ENCODE measurements at places on chromosomes 6 and 20.
A peak's percentile ranks its signal among the peaks of the same experiment; 100 is the strongest.

- peak; percentile 46 for DNase-seq
Measured at GRCh38 chr6:4008324-4009047, 70.5 kb downstream of the FAM217A start.

- no peak for DNase-seq
Measured at GRCh38 chr6:134896910-134897309, 53.0 kb downstream of the ALDH8A1 start.

GRCh38 chr20:48025661-48026060 is 240.4 kb upstream of the SULF2 start:
- no peak for DNase-seq

DNA sequence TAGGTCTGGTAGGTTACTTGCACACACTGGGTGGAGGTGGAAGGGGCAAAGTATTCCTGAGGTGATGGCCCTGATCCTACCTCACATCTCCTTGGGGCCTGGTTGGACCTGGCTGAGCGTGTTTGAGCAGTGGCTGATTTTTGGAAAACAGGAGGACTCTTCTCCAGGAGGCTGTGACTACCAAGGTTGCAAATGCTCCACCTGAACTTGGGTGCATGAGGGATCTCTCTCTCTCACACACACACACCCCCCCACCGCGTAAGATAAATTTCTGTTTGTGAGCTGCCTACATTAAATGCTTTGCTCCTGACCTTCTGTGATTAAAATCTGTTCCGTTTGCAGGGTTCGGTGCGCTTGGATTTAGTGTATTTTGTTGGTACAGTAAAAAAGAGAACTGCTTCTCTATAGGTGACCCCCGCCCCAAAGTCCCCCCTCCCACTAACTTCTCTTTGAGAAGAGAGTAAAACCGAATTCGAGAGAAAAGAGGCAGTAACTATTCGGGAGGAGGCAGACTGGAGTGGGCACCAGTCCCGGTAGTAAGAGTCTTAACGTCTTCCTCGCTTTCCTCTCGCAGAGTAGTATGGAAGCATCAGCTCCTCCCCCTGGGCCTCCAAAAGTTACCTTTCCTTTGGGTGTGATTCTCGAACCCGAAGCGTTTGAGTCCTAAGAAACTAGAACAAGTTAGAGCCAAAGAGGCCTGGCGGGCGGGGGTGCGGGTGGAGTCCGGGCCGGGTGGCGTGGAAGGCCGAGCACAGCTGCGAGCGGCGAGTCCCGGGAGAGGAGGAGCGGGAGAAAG is 585 bp upstream of the DSE start:
- no peak for DNase-seq

DNA sequence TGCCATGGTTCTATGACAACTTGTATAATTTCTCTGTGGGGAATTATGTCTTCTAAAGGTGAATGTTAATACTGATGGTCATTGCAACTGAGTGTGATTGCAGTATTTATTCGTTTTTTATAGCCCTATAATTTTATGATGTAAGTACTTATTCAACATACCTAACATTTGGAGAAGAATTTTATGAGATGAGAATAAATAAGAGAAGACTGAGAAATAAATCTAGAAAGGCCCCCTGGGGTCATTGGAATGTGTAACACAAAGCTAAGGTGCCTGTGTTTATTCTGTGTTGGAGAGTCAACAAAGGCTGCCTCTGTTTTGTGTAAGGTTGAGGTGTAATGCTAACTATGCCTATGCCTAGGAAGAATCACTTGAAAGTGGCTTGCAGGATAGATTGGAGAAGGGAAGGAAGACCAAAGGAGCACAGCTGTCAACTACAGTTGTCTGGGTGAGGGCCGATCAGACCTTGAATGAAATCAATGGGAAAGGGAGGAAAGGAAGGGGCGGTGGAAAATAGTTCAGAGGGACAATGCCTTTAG is 1076.7 kb downstream of the KIF16B start:
- DNase-seq = no peak

DNA sequence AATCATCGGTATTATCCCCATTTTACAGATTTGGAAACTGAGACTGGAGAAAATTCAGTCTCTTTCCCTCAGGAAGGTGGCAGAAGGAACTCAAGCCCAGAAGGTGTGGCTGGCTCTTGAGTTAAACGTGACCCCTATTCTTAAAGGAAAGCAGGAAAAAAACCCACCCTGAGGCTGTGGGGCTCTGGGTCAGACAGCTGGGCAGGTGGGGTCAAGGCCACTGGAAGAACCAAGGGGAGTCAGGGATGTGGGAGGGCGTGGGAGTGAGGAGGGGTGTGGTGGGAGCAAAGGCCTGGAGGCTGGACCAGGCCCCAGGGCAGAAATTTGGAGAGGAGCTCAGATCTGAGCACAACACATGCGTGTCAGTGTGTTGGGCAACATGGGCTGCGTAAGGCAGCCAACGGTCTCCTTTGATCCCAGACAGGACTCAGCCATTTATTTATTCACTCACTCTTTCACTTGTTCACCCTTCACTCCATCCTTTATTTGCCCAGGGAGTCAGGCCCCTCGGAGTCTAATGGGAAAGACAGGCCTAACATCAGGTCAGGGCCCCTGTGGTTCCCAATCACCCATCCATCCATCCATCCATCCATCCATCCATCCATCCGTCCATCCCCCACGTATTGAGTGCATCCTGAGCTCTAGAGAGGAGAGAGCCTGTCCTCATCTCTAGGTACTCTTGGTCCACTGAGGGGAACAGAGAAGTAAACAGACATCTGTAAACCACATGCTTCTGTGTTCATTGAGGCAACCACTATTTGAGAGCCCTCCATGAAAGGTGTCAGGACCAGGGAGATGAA is 165.0 kb downstream of the VEGFA start:
- no peak for DNase-seq

GRCh38 chr6:169236545-169236944 is 17.1 kb downstream of the THBS2 start:
- DNase-seq = no peak

DNA sequence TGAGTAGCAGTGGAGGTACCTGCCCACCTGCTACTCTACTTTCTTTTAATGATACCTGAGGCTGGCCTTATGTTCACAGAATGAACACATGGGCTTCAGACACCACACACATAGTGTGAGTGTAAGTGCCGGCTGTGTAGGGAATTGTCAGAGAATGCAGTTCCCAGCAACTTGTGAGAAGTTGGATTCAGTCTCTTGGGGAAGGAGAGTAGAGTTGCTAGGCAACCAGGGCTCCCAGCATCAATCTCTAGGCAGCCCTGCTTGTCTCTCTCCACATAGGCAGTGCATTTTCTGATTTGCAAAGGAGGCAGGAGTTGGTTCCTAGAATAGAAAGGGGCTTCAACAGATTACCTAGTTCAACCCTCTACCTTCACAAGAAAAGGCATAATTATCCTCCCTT is 74.1 kb downstream of the BFSP1 start:
- DNase-seq = no peak

GRCh38 chr6:43714311-43715055 is 26.9 kb upstream of the MRPS18A start:
- DNase-seq = no peak

DNA sequence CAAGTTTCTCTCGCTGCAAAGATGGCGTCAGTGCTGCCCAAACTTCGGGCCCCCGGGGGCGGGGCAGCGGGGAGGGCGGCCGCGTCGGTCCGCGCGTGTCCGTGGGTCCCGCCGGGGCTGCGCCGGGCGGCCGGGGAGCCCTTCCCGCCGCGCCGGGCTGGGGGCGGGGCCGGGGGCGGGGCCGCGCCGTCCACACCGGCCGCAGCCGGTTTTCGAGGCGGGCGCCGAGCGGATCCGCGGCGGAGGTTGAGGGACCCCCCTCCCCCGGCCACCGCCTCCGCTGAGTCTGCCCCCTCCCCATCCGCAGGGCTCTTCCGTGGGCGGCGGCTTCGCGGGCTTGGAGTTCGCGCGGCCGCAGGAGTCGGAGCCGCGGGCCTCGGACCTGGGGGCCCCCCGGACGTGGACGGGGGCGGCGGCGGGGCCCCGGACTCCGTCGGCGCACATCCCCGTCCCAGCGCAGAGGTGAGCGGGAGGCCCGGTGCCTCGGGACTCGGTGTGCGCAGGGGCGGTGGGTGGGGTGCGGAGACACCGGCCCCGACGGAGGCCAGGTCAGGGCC is 572 bp downstream of the SLC2A4RG start:
- peak; percentile 53 for DNase-seq

- peak; percentile 52 for DNase-seq
Measured at GRCh38 chr6:89145956-89146717, at the start of gene PM20D2. TSS of gene PM20D2 (plus strand) at chr6:89146055. CDS start at chr6:89146145, 90 bp downstream.

GRCh38 chr6:44411141-44411540 is 23.6 kb downstream of the CDC5L start:
- no peak for DNase-seq

DNA sequence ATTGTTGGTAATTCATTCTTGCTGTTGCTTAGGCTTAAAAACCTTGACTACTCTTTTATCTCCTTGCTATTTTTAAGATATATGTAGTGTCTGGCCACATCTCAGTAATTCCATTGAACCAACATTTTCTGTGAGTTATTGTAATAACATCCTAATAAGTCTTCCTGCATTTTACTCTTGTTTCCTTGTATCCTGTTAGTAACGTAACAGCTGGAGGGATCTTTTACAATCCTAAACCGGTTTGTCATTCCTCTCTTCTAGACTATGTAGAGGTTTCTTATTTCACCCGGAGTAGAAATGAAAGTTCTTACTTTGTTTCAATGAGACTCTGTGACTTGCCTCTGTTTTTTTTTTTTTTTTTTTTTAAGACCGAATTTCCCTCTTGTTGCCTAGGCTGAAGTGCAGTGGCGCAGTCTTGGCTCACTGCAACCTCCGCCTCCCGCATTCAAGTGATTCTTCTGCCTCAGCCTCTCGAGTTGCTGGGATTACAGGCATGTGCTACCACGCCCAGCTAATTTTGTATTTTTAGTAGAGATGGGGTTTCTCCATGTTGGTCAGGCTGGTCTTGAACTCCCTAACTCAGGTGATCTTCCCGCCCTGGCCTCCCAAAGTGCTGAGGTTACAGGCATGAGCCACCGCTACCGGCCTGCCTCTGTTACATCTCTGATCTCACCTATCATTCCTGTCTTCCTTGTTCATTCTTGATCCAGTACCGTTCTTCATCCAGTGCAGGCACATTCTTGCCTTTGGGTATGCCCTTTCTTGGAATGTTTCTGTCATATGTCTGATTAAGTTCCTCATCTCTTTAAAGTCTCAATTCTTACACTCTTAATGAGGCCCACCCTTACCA is 44.7 kb downstream of the NCOA3 start:
- no peak for DNase-seq

GRCh38 chr6:24117021-24117420 is 9.0 kb upstream of the NRSN1 start:
- DNase-seq = no peak

DNA sequence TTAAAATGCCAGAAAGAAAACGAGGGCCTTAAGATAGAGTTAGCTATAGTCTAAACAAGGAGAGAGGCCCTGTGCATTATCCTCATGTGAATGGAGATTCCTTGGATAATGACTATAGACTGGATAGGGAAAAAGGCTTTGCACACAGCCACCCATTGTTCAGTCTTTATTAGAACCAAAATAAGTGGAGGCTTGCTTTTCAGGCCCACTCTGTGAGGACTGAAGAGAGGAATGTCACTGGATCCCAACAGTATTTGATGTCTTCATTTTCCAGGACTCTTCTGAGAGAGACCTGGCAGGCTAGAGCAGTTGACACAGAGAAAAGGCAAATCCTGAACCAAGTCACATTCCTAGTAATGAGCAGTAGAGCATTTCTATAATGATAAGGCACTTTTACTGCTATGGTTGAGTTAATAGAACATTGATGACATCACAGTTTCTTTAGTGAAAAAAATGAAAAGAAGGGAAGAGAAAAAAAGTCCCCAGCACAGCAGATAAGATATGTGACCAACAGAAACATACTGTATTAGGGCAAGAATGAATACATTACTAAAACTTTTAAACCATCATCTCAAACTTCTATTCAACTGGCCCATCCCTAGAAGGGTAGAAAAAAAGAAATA is 315.1 kb downstream of the EPHA7 start:
- DNase-seq = no peak

DNA sequence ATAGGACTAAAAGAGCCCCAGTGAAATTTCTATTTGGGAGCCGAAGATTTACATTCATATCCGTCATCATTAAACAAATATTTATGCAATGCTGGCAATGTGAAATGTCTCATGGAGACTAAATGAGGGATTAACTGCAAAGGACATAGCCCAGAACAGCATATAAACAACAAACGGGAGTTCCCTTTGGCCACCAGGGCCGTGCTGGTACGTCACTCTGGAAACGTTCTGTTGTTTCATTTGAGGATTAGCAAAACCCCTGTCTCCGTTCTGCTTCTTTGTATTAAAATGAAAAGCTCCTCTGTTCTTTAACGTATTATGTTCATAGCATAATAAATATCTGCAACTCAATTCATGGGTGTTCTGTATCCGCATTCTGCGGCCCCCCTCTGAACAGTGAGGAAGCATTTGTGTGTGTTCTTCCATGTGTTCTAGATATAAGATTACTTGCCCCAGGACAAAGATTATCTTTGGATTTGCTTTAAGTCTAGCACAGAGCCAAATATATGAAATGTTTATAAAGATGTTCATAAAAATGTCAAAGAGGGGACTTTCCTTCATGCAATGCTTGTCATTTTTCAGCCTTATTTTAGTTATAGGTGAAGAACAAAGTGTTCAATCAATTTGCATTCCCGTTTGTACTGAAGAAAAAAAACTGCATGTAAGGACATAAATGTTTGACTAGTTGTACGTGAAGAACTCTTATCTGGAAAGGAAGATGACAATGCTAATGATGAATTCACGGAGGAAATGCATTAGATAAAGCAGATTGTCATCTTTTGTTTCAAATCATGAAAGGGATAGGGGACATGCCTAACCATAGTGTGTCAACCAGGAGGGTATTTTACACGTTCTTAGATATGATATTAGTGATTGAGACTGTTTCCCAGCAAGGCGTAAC is 90.0 kb upstream of the TNFAIP3 start:
- no peak for DNase-seq

- no peak for DNase-seq
Measured at GRCh38 chr6:93454533-93454932, 35.2 kb upstream of the EPHA7 start.

DNA sequence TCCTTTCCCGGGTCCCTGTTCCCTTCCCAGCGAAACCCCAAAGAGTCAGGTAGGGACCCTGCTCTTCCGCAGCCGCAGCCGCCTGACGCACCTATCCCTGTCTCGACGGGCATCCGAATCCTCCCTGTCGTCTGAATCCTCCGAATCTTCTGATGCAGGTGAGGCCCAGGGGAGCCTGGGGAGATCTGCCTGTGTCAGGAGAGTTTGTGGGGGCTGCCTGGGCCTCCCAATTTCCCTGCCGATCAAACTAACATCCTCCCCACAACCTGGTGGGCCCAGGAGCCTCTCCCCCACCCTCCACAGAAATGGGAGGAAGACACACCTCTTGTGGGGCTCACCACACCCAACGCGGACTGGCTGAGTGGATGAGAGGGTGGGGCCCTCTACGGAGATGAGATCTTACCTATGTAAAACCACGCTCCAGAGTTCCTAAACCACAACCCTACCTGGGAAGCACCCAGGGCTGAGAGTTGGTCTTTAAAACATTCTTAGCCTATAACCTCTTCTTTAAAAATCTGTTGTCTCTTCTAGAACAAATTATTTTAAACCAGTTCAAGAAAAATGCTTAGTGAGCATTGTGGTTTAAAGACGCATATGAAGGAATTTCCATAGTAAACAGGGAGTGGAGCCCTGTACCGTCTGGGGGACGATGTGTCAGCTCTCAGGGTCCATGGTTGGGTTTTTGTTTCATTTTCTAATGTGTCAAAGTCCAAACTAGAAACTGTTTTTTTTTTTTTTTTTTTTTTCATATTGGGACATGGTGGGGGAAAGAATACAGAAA is 1.7 kb downstream of the CDC25B start:
- peak; percentile 59 for DNase-seq

Data from central memory CD4-positive, alpha-beta T cell (primary cell).